ENCODE measurements at places on chromosomes 3 and 15. TPM values are rescaled to one million over a fixed set of nuclear protein-coding genes. Genes with fewer than 3 reads are reported as not detected.

- no peak for DNase-seq
Measured at GRCh38 chr3:53865732-53866499, 16.0 kb downstream of the ACTR8 start.

DNA sequence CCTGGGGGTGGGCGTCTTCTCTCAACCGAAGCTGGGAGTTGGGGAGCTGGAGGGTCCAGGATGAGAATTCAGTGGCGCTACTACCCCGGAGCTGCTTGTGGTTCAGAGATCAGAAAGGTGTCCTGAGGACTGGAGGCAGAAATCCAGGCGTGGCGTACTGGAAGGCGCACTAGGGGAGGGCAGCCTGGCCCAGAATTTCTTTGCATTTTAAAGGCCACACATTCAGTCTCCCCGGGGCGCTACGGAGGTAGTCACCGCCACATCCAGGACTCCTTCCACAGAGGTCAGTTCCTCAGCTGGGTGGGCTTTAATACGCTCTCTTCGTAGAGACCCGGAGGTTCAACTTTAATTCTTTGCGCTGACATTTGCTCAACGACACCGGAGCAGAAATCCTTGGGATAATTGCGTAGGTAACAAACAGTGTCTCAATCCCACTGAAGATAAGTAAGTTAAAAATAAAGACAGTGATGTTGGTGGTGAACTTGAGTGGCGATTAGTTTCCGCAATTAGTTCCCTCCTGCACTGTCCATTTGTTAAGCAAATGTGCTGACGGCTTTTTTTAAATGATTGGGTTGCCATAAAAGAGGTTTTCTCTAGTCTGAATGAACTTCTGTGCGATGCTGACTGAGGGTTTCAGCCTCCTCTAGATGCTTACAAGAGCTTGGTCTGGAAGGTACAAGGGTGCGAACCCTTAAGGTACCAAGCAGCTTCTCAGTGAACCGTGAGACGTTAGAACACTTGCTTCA lies 535 bp downstream of the MCTP2 start:
- no peak for DNase-seq

ALDH1A2 gene
- 70.9 TPM for total RNA-seq

- DNase-seq = peak; percentile 58
Measured at GRCh38 chr15:34609102-34610057, 25.9 kb upstream of the GOLGA8B start.

HIGD1A gene
- 110 TPM for total RNA-seq

DNA sequence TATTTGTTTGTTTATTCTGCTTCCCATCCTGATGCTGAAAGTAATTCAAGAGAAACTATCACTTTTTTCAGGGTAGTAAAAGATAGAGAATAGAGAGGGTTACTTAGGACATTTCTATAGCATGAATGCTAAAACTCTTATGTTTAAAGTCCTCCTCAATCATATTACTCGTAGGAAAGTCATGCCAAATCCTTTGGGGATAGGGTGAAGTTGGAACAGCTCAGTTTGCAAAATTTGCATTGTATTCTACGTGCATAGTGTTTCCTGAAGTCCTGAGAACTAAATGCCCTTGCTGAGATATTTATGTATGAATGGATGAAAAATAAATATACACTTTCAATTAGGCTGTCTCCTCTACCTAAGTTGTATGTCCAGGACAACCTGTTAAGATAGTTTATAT lies 14.6 kb downstream of the PLSCR5 start:
- DNase-seq = peak; percentile 3

DISP2 gene
- total RNA-seq = 0.17 TPM

- peak; percentile 84 for DNase-seq
Measured at GRCh38 chr3:141412087-141412935, 44.0 kb downstream of the ZBTB38 start.

GRCh38 chr3:143187111-143187510 lies 67.5 kb downstream of the CHST2 start:
- no peak for DNase-seq

DNA sequence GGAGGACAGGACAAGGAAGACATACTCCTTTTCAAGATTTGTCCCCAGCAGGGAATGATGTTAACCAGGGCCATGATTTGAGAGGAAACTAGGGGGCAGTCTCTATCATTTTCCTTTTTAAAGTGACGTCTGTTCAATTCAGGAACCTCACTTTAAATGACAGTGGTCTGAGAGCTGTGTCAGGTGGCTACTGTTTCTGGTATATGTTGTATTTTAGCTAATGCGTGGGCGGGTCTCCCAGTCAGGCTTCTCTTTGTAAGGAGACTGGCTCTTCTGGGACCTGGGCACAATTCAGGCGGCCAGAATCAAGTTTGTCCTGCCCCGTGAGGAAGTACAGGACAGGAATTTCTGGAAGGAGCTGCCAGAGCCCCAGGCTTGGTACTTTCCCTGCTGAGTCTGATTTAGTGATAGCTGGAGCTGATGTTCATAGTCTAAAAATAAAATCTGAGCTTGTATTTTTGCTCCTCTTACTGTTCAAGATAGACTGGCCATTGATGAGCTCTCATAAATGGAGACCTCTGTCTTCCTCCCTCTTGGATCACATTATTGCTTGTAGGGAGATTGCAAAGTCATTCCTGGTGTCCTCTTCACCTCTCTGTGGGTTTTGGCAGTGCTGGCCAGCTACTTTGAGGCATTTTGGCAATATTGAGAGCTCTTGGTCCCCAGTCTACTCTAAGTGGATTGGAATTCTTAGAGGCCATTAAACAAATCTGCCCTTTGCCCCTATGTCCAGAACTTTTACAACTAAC lies 25.6 kb downstream of the SQOR start:
- DNase-seq = no peak

POPDC2 gene
- total RNA-seq = 1.7 TPM

MAPKBP1 gene
- 19.4 TPM for total RNA-seq

SCG5 gene
- not detected for total RNA-seq

DNA sequence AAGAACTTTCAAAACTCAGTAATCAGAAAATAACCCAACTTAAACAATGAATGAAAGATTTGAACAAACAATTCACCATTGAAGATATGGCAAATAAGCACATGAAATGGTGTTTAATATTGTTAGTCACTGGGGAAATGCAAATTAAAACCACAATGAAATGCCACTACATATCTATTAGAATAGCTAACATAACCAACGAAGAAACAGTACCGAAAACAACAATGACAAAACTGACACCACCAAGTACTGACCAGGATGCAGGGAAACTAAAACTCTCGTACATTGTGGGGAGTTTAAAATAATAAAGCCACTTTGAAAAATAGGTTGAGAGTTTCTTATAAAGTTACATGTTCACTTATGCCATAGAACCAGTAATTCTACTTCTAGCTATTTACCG lies 69.1 kb downstream of the KBTBD8 start:
- DNase-seq = no peak

- peak; percentile 8 for DNase-seq
Measured at GRCh38 chr15:65981837-65982626, 112.7 kb downstream of the RAB11A start.

GRCh38 chr15:89141885-89142284 lies 53.6 kb downstream of the ABHD2 start:
- no peak for DNase-seq

DNA sequence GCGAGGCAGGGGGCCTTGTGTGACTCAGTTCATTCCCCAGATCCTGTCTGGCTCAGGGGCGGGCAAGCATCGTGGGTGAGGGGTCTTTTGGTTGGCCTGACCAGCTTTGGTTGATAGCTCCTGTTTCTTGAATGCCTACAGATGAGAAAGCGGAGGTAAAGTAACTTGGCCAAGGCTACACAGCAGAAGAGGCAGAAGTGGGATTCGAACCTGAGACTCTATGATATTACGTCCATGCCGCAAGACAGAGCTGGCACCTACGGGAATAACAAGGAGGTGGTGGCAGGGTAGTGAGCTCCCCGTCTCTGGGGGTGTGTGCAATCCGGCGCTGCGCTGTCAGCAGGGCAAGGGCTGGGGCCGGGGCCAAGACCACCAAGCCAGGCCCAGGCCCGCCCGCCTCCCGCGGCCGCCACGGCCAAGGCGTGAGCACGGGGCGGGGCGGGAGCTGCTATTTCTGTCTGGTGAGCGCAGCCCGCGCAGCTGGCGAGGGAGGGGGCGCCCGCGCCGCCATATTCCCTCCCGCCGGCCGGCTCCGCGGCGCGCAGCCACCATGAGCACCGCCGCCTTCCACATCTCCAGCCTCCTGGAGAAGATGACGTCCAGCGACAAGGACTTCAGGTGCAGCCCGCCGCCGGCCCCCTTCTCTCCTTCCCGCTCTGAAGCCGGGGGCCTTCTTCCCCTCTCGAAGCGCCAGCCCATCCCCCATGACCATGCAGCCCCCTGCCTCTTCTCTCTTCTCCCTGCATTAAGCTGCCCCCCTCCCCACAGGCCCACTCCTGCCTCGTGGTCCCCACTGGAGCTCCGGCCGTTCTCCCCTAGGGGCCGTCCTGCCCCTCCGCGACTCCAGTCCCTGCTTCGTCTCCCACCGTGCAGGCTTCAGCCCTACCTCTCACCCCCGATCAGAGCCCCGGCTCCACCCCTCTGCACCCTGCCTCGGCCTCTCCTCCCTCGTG lies at the start of gene CAND2:
CAND2 (plus strand) TSS at position 510 of the 953 bp plus-strand sequence; CDS start at position 551, 41 bp downstream.
- DNase-seq = peak; percentile 61

GRCh38 chr3:19331931-19332330 lies 183.6 kb downstream of the KCNH8 start:
- no peak for DNase-seq

DNA sequence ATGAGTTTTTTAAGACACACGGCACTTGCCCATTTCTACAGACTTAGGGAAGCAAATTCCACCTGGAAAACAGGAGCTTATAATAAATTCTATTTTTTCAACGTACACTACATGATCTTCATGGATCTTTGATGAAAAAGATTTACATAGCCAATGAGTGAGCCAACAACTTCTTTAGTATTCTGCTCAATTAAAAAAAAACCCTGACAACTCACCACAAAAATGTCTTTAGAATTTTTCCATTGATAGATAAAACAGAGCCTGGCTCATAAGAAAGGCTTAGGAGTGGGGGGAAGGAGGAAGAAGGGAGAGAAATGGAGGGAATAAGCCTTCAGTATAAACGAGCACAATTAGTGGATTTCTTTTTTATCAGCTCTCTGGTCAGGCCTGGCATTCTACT lies 126.7 kb downstream of the ATP10A start:
- no peak for DNase-seq

DNA sequence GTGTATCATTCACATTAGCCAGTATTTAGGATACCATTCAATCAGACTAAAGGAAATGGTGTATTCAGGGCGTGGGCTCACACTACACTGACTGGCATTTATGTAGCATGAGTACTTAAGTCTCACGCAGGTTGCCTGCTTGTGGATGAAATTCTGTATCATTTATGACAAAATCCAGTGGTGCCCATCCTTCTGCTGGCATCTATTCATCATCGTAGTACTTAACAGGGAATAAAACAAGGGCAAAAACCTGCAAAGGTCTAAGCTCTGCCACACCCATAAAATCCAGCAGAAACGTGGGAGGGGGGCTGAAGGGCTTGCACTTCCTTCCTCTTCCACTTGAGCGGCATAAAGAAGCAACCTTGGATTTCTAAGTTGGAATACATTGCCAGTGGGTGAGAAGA lies 2.7 kb downstream of the GAP43 start:
- DNase-seq = no peak

DNA sequence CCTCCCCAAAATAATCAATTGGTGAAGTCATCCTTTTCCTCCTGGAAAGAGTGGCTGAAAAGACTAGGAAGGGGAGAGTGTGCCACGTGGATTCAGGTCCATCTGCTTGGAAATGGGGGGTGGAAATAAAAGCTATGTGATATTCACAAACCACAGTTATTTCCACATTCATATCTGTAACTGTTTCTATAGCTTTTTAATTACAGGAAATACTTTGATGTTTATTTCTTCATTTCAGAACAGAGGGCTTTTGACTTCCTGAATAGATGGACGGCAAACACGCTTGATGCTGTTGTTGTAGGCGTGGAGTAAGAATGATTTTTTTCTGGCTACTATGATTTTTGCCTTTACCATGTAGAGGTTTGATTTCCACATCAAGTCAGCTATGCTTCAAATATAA lies 10.1 kb downstream of the AADACL2 start:
- peak; percentile 30 for DNase-seq

GRCh38 chr3:140602781-140603180 lies 75.1 kb upstream of the TRIM42 start:
- no peak for DNase-seq

DNA sequence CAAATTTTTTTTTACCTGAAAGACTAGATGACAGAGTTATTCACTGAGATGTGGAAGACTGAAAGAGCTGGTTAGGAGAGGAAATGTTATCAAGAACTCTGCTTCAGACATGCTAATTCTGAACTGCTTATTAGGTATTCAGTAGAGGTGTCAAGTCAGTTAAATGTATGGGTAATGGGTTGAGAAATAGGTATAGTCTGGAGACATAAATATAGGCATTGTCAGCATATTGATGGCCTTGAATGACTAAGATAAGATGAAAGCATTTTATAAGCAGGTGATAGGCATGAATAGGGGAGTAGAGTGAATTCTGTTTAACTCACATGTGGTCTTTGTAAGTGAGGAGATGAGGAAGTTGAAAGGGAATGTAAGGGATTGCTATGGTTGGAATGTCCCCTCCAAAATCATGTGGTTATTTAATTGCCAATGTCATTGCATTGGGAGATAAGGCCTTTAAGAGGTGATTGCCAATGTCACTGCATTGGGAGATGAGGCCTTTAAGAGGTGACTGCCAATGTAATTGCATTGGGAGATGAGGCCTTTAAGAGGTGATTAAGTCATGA lies 904.2 kb downstream of the CADM2 start:
- DNase-seq = no peak

- DNase-seq = no peak
Measured at GRCh38 chr3:177571944-177572315, 374.6 kb upstream of the TBL1XR1 start.
